ENCODE measurements at places on chromosomes 13 and 19.

DNA sequence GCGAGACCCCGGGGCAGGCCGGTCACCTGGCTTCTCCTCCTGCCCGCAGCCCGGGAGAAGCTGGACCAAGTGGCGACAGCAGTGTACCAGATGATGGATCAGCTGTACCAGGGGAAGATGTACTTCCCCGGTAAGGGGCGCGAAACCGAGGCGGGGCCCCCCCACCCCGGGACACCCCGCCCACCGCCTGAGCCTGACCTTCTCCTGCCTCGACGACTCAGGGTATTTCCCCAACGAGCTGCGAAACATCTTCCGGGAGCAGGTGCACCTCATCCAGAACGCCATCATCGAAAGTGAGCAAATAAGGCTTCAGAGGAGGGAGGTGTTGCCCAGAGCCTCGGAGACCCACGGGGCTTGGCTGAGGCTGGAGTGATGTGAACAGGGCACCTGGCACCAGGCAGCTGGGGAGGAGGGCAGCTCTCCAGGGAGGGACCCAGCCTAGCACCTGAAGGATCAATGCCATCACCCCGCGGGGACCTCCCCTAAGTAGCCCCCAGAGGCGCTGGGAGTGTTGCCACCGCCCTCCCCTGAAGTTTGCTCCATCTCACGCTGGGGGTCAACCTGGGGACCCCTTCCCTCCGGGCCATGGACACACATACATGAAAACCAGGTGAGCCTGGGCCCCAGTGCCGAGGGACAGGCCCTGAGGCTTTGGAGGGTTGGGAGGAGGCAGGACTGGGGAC lies 629 bp downstream of the IZUMO4 start:
- DNase-seq: no peak

DNA sequence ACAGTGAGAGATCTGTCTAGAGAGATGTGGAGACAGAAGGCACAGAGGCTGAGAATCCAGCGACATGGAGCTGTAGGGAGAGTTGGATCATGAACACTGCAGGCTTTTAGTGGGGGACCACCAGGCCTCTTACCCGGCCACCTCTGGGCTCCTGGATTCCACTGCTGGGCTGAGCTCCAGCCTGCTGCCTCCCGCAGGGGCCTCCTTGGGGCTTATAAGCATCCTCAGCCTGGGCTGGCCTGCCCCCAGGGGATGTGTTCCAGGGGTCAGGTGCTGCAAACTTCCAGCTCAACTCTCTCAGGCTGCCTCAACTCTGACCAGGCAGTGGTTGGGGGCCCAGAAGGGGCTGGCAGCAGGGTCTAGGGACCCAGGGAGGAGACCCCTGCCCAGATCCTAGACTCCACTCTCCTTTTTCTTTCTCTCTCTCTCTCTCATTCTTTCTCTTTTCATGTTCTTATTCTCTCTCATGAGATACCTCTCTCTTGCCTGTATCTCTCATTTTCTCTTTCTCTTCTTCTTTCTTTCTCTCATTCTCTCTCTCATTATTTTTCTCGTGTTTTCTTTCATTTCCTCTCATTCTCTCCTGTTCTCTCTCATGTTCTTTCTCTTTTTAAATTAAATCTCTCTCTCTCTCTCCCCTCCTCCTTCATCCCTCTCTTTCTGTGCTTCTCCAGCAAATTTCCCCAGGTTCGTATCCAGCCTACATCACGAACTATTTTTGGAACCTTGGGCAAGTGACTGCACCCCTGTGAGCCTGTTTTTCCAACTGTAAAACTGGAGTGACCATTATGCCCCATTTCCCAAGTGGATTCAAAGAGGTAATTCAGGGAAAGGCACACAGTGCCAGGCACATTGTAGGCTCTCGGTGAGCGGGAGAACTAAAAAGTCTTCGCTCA lies at the start of gene KLK4:
Gene KLK4, minus strand, starts transcription at position 190 of the 896 bp plus-strand sequence. CDS start 657 bp downstream, outside the sequence.
- no peak for DNase-seq

DNA sequence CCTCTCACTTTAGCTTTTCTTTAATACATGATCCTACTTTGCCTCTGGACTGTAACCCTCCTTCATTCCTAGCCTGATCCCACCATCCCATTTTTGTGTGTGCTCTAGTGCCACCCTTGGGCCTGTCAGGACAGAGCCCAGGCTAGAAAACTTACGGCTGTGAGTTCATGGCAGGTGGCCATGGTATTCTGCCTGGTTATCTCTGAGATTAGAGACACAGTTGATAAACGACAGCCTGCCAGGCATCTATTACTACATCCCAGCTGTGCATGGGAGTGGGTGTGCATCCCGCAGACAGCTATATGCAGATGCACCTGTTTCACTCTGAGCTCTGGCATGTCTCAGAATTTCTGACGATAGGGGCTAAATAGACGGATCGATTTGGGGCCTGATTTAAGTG lies 110.9 kb downstream of the HS6ST3 start:
- DNase-seq: no peak

DNA sequence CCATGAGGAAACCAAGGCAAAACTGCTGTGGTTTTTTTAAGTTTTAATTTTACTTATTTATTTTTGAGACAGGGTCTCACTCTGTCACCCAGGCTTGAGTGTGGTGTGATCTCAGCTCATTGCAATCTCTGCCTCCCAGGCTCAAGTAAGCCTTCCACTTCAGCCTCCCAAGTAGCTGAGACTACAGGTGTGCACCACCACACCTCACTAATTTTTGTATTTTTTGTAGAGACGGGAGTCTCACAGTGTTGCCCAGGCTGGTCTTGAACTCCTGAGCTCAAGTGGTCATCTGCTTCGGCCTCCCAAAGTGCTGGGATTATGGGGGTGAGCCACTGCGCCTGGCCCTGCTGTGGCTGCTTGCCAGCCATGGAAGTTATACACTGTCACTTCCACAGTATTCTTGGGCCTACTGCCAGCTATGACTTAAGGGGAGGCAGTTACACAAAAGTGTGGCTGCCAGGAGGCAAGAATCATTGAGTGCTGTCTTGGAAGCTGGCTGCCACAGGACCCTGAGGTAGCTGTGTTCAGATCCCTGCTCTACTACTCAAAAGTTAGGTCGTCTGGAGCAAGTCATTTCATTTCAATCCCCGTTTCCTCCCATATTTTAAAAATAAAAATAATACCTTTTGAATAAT lies 12.7 kb downstream of the FARP1 start:
- no peak for DNase-seq
